Naive B cell (primary cell): ENCODE measurements at places on chromosomes 2 and 18. TPM values are rescaled to one million over a fixed set of nuclear protein-coding genes. Genes with fewer than 3 reads are reported as not detected.

Gene SLC4A3
- polyA plus RNA-seq, result not detected

Gene C18orf54
- polyA plus RNA-seq, result 1.4 TPM

GRCh38 chr18:70491734-70492348, 203.0 kb downstream of the SOCS6 start:
- H3K36me3 ChIP-seq, result no peaks in the 10 kb centered on the region
- H3K27me3 ChIP-seq, result peaks cover 11% of the 10 kb centered on the region
- H3K27ac ChIP-seq, result no peak overlapping the region
- no peak for DNase-seq
- H3K4me3 ChIP-seq, result no peak overlapping the region
- H3K4me1 ChIP-seq, result no peaks in the 10 kb centered on the region

DNA sequence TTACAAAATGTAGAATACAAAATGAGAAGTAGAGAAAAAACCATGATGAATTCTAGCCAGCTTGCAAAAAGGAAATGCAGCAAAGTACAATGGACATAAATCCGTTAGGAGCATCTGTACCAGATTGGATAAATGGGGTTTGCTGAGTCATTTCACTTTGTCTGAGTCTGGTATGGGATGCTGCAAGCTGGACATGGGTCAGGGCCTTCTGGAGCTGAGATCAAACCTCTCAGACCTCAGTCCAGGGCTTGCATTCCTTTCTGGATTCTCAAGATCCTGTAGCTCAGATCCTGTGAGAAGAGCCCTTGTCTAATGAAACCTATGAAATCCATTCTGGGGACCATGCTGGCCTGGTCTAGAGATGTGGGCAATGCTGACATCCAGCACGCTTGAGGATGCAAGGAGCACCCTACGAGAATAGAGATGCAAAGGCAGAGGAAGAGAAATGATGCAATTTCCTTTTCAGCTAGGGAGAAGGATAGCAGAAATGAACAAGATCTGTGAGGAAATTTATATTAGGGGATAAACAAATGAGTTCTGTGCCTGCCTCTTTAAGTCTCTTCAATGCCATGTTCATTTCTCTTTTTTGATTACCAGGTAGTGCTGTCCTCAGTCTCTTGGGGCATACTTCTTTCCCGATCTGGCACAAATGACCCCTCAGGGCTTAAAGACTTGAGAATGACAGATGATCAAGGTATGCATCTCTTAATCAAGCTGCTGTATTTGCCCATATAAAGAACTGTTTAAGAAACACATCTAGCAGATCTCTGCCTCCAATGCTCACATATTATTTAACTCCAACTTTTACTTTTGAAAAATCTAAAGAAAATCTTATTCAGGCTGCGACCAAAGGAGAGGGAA, 230.4 kb downstream of the MEIS1 start:
- H3K27ac ChIP-seq, result no peak overlapping the region
- no peaks in the 10 kb centered on the region for H3K4me1 ChIP-seq
- no peak overlapping the region for H3K4me3 ChIP-seq

- H3K27ac ChIP-seq, result no peak overlapping the region
- DNase-seq, result no peak
- peaks cover 10% of the 10 kb centered on the region for H3K36me3 ChIP-seq
These were observed 78.2 kb downstream of the ZEB2 start for GRCh38 chr2:144441711-144442141.

GRCh38 chr2:9650119-9650821, 19.5 kb upstream of the YWHAQ start:
- H3K27me3 ChIP-seq, result no peaks in the 10 kb centered on the region
- H3K36me3 ChIP-seq, result no peaks in the 10 kb centered on the region
- DNase-seq, result no peak
- H3K4me3 ChIP-seq, result no peak overlapping the region

DNA sequence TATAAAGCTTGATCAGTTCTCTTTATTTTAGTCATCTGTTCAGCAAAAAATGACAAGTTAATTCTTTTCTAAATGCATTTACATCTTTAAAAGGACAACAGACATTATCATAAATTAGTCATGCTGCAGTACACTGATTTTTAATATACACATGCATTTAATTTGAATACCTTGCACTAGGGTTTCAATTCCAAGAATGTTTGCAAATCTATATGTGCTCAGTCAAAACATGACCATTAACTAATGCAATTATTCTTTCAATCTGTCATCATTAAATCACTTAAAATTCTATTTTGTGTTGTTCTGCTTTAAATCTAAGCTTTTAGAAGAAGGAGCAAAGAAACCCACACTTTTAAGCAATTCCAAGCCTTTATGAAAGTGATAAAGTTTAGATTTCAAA, 342.6 kb downstream of the THSD7B start:
- H3K36me3 ChIP-seq, result no peaks in the 10 kb centered on the region
- no peak overlapping the region for H3K4me3 ChIP-seq
- no peaks in the 10 kb centered on the region for H3K4me1 ChIP-seq
- H3K27me3 ChIP-seq, result no peaks in the 10 kb centered on the region

DNA sequence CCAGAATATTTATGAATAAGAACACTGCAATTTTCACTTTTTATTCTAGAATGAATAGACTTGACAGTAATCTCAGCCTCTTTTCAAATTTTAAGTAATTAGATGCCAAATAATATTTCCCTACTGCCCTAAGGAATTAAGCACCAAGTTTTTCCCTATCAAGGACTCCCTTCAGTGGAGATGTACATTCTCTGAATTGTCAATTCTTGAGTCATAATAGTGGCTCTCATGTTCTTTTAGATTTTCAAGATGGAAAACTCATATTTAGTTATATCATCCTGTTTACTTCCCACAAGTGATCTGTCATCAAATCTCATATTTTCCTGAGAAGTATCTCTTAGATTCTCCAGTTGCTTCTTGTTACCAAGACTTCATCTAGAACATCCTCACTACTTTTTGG, 1248.9 kb upstream of the CHAC2 start:
- DNase-seq, result no peak
- H3K27ac ChIP-seq, result no peak overlapping the region
- no peaks in the 10 kb centered on the region for H3K27me3 ChIP-seq
- H3K36me3 ChIP-seq, result no peaks in the 10 kb centered on the region
- no peaks in the 10 kb centered on the region for H3K4me1 ChIP-seq
- no peak overlapping the region for H3K4me3 ChIP-seq

DNA sequence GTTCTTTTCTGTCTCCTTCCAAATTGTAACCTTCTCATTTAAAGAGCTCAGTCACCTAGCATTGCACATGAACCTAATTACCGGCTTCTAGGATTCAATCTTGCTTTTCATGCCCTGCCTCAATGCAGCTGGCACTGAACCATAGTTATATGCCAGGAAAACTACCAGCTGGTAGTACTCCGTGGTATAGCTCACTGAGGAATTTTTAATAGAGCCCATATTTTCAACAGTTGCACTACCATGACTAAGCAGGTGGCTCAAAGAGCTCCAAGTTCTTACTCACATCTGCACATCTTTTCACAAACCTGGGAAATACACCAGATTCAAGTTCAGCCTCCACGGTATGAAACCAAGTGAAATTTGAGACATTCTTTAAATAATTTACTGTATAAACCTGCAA, 363.5 kb downstream of the GRB14 start:
- no peaks in the 10 kb centered on the region for H3K4me1 ChIP-seq
- no peak overlapping the region for H3K27ac ChIP-seq
- H3K4me3 ChIP-seq, result no peak overlapping the region
- no peaks in the 10 kb centered on the region for H3K36me3 ChIP-seq
- DNase-seq, result no peak

DNA sequence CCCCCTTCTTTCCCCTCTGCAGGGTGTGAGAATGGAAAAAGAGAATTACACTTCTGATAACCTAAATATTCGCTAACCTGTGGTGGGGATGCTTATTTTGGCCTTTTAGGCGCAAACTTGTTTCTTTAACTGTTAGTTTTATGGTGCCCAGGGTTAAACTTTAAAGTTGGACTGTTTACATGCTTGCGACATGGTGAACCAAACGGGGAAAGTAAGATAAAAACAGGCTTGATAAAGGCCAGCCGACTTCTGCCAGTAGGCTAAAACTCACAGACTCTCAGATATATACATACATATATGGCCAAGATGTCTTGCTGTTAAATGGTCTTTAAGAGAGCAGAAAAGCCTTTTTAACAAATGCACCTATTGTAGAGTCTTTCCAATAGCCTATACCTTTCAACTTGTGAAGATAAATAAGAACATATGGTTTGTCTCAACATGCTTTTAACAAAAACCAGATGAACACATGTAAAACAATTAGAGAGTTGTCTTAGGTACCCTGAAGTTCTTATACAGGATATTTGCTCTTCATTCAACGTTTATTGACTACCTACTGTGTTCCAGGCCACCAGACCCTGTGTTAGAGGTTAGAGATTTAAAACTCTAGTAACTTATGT, 29.0 kb downstream of the PRKCE start:
- H3K36me3 ChIP-seq, result no peaks in the 10 kb centered on the region
- H3K27ac ChIP-seq, result no peak overlapping the region
- H3K4me3 ChIP-seq, result no peak overlapping the region
- H3K27me3 ChIP-seq, result no peaks in the 10 kb centered on the region
- no peak for DNase-seq
- H3K4me1 ChIP-seq, result peaks cover 47% of the 10 kb centered on the region

GRCh38 chr2:234285541-234285940, 211.3 kb downstream of the ARL4C start:
- H3K4me1 ChIP-seq, result peaks cover 33% of the 10 kb centered on the region
- H3K27ac ChIP-seq, result no peak overlapping the region
- H3K36me3 ChIP-seq, result no peaks in the 10 kb centered on the region
- H3K4me3 ChIP-seq, result no peak overlapping the region

- H3K27me3 ChIP-seq, result no peaks in the 10 kb centered on the region
- H3K27ac ChIP-seq, result no peak overlapping the region
- DNase-seq, result no peak
- H3K4me1 ChIP-seq, result no peaks in the 10 kb centered on the region
- no peak overlapping the region for H3K4me3 ChIP-seq
These were observed 50.5 kb upstream of the MSTN start for GRCh38 chr2:190113000-190113399.

- no peaks in the 10 kb centered on the region for H3K4me1 ChIP-seq
- peaks cover 10% of the 10 kb centered on the region for H3K27me3 ChIP-seq
- H3K36me3 ChIP-seq, result no peaks in the 10 kb centered on the region
These were observed 126.4 kb upstream of the HNMT start for GRCh38 chr2:137837830-137838229.

- no peaks in the 10 kb centered on the region for H3K4me1 ChIP-seq
- no peak overlapping the region for H3K4me3 ChIP-seq
- H3K36me3 ChIP-seq, result no peaks in the 10 kb centered on the region
- H3K27ac ChIP-seq, result no peak overlapping the region
- peaks cover 15% of the 10 kb centered on the region for H3K27me3 ChIP-seq
These were observed 612.0 kb downstream of the IRS1 start for GRCh38 chr2:226187616-226188015.

DNA sequence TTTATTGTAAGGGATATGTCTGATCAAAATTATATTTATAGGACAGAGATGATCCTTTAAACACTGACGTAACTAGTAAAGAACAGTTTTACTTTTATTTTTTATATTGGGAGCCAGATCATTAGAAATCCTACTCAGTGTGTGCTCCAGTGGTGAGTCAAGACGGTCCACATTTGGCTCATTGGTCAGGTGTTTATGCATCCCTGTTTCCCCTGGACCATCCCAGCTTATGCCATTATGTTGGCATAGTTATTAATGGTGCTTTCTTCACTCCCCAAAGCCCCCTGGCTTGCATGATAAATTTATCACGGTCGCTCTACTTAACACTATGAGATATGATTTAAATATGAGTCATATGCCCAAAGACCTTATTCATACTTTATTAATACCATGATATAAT, 293.4 kb downstream of the XIRP2 start:
- no peak overlapping the region for H3K27ac ChIP-seq
- H3K27me3 ChIP-seq, result no peaks in the 10 kb centered on the region
- H3K36me3 ChIP-seq, result no peaks in the 10 kb centered on the region

GRCh38 chr2:159155791-159156190, 130.7 kb downstream of the WDSUB1 start:
- no peak for DNase-seq
- no peak overlapping the region for H3K4me3 ChIP-seq
- H3K27ac ChIP-seq, result no peak overlapping the region
- peaks cover 3% of the 10 kb centered on the region for H3K4me1 ChIP-seq

- no peak overlapping the region for H3K27ac ChIP-seq
- H3K27me3 ChIP-seq, result peaks cover 6% of the 10 kb centered on the region
- H3K4me1 ChIP-seq, result no peaks in the 10 kb centered on the region
- no peaks in the 10 kb centered on the region for H3K36me3 ChIP-seq
These were observed 69.0 kb downstream of the TPO start for GRCh38 chr2:1482253-1482675.

GRCh38 chr2:102048465-102048864, 56.7 kb downstream of the IL1R2 start:
- H3K4me3 ChIP-seq, result no peak overlapping the region
- DNase-seq, result no peak
- H3K4me1 ChIP-seq, result no peaks in the 10 kb centered on the region
- no peak overlapping the region for H3K27ac ChIP-seq
- no peaks in the 10 kb centered on the region for H3K36me3 ChIP-seq

GRCh38 chr2:86786001-86786536, 4.6 kb downstream of the CD8A start:
- H3K36me3 ChIP-seq, result no peaks in the 10 kb centered on the region
- no peak overlapping the region for H3K4me3 ChIP-seq
- H3K4me1 ChIP-seq, result peaks cover 17% of the 10 kb centered on the region

DNA sequence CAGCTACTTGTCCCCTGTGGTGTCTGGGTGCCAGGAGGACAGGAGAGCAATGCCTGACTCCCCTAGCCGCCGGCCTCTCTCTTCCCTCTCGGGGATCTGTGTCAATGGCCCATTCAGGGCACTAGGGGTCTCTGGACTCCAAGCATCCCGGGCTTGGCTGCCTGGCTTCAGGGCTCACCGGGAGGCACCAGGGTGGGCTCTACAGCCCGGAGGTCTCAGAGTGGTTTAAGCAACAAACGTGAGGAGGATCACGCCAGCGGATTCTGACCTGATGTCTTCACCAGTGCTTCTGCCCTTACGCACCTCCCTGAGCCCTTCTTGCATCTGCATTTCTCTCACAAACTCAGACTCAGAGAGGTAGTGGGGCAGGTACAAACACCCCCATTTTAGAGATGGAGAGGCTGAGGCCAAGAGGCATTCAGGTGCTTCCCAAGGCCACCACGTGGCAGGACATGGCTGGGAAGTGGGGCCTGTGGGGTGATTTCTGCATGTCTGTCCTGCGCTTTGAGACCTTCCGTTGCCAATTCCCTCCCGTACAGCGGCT, 243.0 kb downstream of the CELF4 start:
- no peak overlapping the region for H3K27ac ChIP-seq
- H3K27me3 ChIP-seq, result peaks cover 10% of the 10 kb centered on the region
- H3K4me1 ChIP-seq, result no peaks in the 10 kb centered on the region
- H3K36me3 ChIP-seq, result no peaks in the 10 kb centered on the region
- DNase-seq, result no peak
